ENCODE measurements at places on chromosomes 11 and 22.
A peak's percentile ranks its signal among the peaks of the same experiment; 100 is the strongest.

- DNase-seq, result peak; percentile 84
Observed at GRCh38 chr11:65625628-65626342, 10.2 kb downstream of the PCNX3 start.

GRCh38 chr22:37972527-37972926, 11.8 kb downstream of the SOX10 start:
- DNase-seq, result no peak

DNA sequence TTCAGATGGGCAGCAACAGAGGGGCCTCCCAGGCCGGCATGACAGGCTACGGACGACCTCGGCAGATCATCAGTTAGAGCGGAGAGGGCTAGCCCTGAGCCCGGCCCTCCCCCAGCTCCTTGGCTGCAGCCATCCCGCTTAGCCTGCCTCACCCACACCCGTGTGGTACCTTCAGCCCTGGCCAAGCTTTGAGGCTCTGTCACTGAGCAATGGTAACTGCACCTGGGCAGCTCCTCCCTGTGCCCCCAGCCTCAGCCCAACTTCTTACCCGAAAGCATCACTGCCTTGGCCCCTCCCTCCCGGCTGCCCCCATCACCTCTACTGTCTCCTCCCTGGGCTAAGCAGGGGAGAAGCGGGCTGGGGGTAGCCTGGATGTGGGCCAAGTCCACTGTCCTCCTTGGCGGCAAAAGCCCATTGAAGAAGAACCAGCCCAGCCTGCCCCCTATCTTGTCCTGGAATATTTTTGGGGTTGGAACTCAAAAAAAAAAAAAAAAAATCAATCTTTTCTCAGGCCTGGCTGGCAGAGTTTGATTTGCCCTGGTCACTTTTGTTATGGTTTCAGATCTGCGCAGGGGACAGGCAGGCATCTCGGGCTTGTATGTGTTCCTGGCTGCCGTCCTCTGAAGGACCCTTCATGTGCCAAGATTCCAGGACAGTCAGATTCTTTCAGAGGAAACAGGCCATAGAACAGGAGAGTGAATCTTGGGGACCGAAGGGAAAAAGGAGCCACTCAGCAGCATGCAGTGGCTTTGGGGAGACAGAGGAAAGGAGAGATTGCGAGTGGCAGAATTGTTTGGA, 5.3 kb downstream of the TAGLN start:
- DNase-seq, result no peak

- no peak for DNase-seq
Observed at GRCh38 chr11:113377681-113378412, 9.7 kb upstream of the ANKK1 start.

DNA sequence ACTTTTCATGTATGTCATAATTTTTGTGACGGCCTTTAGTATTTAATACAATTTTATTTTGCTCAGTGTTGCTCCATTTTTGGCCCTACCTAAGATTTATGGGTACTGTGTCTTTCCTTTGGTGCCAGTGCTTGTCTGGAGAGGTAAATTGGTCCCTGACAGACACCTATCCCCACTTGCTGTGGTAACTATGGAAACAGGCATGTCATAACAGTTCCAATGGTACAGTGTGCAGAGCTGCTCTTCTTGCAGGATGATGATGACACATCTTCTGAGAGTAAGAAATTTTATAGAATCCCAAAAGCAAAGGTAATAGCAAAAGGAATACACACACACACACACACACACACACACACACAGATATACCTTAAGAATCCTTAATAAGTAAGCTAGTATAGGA, 118.5 kb downstream of the ELP4 start:
- no peak for DNase-seq

- DNase-seq, result no peak
Observed at GRCh38 chr22:43148581-43148980, 2.8 kb upstream of the TSPO start.

DNA sequence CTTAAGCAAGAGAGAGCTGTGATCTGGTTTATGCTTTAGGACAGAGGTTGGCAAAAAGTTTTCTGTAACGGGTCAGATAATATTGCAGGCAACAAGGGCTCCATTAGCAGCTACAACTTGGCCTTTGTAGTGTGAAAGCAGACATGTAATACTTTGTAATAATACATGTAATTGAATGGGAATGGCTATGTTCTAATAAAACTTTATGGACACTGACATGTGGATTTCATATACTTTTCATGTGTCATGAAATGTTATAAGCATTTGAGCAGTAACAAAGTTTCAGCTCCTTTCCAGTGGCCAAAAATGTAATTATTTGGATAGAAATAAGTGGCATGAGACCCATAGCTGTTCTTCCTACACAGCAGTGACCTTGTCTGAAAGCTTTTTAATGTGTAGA, 3.1 kb downstream of the DYNC2H1 start:
- no peak for DNase-seq

- DNase-seq, result no peak
Observed at GRCh38 chr11:12949453-12949852, 59.7 kb upstream of the RASSF10 start.

DNA sequence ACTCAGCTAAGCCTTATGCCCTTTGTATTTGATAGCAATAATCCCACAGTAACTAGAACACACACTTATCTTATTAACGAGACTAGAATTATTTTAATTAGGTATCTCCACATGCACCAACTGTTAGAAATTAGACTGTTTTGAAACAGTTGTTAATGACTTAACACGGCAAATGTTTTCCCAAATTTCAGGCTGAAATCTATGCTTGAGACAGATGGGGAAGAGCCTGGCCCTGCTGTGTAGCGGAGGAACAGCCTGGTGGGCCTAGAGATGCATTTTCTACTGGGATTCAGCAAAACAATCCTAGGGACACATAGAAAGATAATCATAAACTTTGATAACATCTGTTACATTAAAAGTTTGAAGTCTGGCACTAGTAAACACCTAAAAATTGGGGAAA, 273.4 kb downstream of the TTC28 start:
- DNase-seq, result no peak

DNA sequence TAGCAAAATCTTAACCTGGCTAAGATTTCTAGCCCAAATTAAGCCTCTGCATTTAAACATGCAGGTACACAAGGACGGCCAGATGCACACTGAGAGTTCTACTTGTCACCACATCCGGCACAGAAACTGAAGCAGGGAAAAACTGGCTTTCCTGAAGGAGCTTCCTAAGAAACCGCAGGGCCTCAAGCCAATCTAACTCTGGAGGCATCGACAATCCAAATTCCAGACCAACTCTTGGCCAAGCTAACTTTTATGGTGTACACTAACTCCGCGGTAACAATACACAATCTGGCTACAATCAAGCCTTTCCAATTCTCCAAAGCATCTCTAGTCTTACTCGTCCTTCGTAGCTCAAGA, 1.2 kb downstream of the MSANTD2 start:
- DNase-seq, result no peak

DNA sequence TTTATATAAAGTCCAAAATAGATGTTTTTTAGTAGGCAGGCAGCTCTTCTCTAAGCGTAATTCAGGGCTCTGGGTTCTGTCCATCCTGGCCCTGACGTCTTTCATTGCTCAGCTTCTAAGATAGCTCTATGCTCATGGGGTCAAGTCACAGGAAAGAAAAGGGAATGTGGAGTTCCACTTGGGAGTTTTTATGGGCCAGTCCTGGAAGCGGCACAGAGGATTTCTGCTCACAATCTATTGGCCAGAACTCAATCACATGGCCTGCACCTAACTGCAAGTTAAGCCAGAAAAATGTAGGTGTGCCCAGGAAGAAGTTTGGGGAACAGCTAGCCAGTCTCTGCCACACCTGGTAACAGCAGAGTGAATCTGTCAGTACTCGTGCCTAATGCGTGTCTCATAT, 7.4 kb upstream of the ZBTB16 start:
- no peak for DNase-seq

DNA sequence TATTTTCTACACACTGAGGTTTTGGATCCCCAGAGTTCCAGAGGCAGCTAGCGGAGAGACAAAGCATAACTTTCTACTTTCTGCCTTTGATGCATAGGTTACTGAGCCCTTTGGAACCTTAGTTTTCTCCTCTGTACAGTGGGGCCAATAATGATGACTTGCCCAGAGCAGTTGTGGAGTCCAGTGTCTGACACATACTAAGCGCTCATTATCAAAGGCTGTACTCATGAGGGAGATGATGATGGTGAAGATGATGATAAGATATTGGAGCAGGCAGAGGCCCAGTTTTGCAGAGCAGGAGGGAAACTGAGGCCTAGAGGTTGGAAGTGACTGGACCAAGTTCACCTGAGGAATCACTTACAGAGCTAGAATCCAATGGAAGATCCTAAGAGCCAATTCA, 458.0 kb downstream of the MIAT start:
- DNase-seq, result no peak

DNA sequence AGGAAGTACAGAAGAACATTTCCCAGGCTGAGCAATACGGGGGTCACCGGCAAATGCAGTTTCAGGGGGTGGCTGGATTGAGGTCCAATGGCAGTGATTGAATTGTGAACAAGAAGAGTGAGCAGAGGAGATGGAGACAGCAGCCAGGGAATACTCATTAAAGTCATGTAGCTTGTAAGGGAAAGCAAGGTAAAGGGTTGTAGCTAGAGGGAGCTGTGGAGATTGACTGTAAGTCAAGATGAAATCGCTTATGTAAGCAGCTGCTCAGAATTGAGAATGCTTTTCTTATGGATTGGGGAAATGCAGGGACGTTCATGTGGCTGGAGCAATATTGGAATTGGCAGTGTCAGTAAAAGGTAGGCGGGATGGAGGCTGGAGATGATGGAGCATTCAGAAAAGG, 111.4 kb upstream of the TBCEL start:
- peak; percentile 53 for DNase-seq

GRCh38 chr11:118544010-118544646, 13.1 kb downstream of the TMEM25 start:
- no peak for DNase-seq

DNA sequence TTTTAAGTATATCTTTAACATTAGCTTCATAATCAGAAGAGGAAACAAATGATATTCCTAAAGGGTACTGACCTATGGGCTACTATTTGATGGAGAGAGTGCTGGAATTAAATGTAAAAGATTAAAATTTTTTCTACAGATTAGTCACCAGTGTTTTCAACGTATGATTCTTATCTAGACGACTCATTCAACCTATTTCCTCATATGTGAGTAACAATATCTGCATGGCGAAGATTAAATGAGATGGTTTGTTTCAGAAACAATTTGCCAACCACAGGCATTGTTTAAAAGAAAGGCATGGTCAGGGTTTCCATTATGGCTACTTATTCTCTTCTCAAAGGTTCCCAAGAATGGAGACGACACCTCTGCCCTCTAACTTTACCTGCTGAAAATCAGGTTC, 20.4 kb downstream of the OR56B4 start:
- DNase-seq, result no peak

DNA sequence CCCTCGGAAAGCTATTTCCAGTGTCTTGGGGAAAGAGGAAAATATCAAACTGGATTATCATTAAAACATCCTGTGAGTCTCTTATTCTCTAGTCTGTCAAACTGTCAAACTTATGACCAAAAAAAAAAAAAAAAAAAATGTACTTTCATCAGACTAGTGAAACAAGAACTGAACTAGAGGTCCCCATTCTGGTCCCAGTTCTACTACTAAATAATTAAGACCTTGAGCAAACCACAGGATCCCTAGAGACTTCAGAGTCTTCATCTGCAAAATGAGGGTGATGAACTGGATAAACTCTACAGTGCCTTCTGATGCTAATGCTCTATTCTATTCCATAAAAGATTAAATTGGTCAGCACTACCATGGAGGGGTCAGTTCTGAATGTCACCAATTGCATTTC, 105.8 kb downstream of the SERGEF start:
- DNase-seq, result no peak

- no peak for DNase-seq
Observed at GRCh38 chr22:21077884-21078508, 32.2 kb downstream of the LRRC74B start.

DNA sequence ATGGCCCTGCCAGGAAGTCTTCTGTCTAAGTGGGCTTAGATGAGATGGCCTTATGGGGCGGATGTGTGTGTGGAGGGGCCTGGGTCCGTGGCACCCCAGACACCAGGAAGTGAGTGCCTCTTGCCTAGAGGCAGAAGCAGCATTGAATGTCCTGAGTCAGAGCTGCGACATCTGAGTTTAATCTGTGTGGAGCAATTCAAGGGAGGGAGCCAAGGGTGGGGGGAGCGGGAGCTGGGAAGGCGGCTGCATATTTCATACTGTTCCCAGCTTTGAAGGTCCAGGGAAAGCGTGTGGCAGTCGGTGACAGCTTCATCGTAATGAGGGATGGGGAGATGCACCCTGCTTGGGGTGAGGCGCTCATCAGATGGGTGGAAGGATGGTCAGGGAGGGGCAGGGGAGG, 73.5 kb upstream of the THY1 start:
- DNase-seq, result no peak

- peak; percentile 67 for DNase-seq
Observed at GRCh38 chr22:45101515-45102227, 62.1 kb upstream of the NUP50 start.

GRCh38 chr22:23113067-23113846, 28.5 kb downstream of the RSPH14 start:
- DNase-seq, result no peak

DNA sequence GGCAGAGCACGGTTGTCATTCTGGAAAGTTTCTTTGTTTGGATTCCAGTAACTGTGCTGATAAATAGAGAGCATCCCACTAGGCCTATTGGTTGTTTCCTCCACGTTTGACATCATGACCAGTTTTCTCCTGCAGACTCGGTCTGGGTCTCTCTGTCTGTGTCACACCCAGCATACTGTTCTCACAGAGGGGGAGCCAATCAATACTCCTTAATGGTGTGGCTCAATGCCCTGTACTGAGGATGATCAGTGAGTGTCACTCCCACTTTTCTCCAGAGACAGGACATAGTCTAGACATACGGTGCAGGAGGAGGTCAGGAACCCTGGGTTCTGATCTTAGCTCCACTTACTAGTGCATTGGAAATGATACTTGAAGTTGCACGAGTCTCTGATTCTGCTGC, 88.2 kb upstream of the BLID start:
- no peak for DNase-seq

DNA sequence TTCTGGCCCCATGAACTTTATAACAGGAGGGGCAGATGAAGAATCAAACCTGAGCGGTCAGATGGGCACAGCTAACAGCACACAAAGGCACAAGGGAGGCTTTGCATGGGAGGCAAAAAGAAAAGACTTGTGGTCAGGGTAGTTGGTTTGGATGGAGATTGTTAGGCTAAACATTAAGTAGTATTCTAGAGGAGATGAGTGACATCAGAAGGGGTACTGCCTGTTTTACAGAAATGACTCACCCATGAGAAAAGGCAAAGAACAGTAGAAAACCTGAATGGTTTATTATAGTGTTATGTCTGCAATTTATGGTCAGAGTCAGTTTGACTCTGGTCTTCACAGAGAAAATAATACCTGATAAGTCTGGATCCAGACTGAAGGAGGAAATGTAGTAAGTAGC, 129.8 kb upstream of the KIRREL3 start:
- DNase-seq, result no peak

DNA sequence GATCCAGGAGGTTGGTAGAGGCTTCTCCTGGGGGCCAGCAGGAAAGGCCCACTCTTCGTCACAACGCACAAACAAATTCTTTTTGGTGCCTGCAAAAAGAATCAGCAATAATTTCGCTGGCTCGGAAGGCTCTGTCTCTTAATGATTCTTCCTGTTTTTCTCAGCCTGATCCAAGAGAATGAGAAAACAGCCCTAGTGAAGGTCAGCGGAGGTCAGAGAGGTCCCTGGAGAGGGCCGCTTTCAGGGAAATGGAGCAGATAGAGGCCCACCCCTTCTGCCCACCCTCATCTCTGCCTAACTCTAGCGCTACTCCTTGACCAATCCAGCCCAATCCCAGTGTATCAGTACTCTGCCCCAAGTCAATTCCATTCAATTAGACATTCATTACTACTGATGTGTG, 19.2 kb downstream of the LRRC55 start:
- DNase-seq, result no peak

GRCh38 chr11:120147950-120148270, 10.0 kb upstream of the TRIM29 start:
- no peak for DNase-seq

GRCh38 chr11:26332572-26332915, 614 bp downstream of the ANO3 start:
- no peak for DNase-seq
